Heart left ventricle (tissue), 16 donors: ENCODE measurements at places on chromosomes 4 and X. TPM values are rescaled to one million over a fixed set of nuclear protein-coding genes. Genes with fewer than 3 reads are reported as not detected.

- DNase-seq = no peak
These were observed 949.9 kb downstream of the TECRL start for GRCh38 chr4:63459329-63459728.

- peak; percentile 40 for DNase-seq
These were observed 57.0 kb upstream of the GPR78 start for GRCh38 chr4:8523175-8523574.

Gene OTUD6A
- not detected for polyA plus RNA-seq

DNA sequence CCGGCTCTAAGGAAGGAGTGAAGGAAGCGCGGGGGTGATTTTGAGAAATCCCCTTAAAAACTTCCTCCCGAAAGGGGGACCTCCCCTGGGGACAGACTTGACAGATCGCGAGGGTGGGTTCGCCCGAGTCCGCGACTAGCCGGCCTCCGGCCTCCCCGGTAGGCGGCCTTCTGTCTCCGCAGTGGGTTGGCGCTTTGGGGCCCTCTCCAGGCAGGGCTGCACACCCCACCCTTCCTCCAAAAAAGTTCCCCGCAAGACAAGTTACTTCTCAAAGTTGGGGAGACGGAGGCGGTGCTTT, 24.8 kb downstream of the HOPX start:
- DNase-seq = no peak

DNA sequence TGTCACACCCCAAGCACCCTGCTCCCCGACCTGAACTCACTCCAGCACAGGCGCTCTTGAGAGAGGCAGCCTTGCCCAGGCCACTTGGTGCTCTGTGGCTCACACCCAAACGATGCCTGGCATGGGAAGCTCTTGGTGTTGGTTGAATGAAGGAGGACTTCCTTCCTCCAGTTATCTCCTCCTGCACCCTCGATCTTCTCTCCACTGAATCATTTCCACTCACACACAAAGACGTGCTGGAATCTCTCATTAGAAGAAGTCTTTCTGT, 90.5 kb upstream of the TRIM2 start:
- no peak for DNase-seq

Gene OCRL
- 12.9 TPM for polyA plus RNA-seq

GRCh38 chr4:56531823-56532222, 26.2 kb downstream of the ARL9 start:
- DNase-seq = no peak

GRCh38 chr4:57116245-57116644, 6.1 kb upstream of the IGFBP7 start:
- no peak for DNase-seq

DNA sequence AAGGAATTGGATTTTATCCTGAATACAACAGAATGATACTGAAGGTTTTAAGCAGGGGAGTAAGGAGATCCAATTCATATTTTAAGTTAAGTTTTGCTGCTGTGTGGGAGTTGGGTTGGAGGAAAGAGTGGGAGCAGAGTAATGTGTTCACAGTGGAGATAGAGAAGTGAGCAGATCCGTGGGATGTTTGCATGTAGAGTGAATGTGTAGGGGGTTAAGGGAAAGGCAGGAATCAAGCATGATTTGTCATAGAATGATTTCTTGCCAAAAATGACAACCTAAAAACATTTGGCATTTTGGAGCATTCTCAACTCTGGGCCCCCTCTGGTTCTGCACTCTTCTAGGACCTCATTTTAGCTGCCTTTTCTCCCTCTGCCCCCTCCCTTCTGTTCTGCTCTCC, 76.6 kb downstream of the ARHGAP10 start:
- no peak for DNase-seq

Gene CASP6
- 4.4 TPM for polyA plus RNA-seq

GRCh38 chrX:154046031-154046781, 26.5 kb upstream of the IRAK1 start:
- DNase-seq = peak; percentile 63

GRCh38 chr4:183905081-183905592, at the start of gene STOX2:
STOX2 (plus strand) TSS chr4:183905307; CDS start chr4:183906791, 1,484 bp downstream.
- peak; percentile 91 for DNase-seq

DNA sequence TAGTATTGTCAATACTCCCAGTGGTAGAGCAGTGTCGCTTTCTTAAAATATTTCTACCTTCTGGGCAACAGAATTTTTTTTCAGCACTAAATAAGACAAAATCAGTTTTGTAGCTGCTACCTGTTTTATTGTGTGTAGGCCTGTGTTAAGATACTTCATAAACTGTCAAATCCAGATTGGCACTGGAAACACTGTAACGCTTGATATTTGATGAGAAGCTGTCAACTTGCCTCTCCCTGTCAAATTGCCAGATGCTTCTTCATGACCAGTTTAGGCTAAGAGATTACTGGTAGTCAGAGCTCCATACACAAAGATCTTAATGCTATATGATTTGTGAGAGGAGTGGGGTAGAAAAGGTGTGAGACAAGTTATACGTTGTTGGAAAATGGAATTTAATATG, 17.3 kb downstream of the TRAM1L1 start:
- DNase-seq = no peak

- DNase-seq = no peak
These were observed 39.1 kb downstream of the HAND2 start for GRCh38 chr4:173490817-173491528.

- DNase-seq = no peak
These were observed 85.9 kb downstream of the FIP1L1 start for GRCh38 chr4:53463340-53463739.

DNA sequence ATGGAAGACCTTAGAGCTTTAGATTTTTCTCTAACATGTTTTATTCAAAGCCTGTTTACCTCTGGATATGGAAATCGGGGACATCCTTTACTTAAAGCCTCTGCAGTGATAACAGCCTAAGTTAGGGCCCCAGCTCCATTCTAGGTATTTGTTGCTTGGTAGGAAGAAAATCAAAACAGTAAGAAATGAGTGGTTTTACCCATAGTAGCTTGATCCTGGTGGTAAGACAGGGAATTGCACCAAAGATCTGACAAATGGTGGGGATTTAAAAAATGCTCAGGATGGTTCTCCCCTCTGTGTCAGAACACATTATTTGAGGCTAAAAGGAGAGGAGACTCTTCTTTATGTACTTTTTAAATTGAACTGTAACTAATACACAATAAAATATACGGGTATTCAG, 52.4 kb downstream of the AFF2 start:
- DNase-seq = no peak

Gene APBB2
- 9.4 TPM for polyA plus RNA-seq

Gene ZNF141
- 3.0 TPM for polyA plus RNA-seq

DNA sequence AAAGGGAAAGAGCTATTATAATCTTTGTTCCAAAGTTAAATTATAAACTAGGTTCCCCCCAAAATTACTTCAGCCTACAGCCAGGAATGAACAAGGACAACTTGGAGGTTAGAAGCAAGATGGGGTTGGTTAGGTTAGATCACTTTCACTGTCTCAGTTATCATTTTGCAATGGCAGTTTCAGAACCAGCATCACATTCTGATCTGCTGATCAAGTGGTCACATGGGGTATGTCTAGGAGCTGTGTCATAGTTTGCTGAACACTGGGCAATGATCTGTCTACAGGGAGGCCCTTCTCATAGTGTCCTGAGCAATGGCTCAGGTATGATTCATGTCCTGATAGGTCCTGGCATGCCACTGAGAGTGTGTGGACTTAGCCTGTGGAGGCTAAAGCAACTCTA, 41.6 kb upstream of the XIAP start:
- DNase-seq = no peak

Gene DCAF8L1
- polyA plus RNA-seq = not detected

Gene RADX
- polyA plus RNA-seq = 1.4 TPM

Gene AFP
- polyA plus RNA-seq = not detected

DNA sequence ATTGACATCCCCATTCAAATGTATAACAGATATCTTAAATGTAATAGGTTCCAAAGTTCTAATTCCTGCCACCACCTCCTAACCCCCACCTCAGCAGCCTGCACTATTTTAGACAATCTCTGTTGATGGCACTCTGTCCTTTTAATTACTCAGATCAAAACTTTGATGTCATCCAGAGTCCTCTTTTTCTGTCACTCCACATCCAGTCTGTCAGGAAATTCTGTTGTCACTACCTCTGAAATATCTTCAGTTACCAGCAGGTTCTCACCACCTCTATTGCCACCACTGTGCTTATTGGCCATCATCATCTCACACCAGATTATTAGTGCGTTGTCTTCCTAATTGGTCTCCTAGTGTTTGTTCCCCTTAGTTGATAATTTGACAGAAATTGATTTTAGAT, 76.2 kb downstream of the PTPN13 start:
- DNase-seq = no peak

DNA sequence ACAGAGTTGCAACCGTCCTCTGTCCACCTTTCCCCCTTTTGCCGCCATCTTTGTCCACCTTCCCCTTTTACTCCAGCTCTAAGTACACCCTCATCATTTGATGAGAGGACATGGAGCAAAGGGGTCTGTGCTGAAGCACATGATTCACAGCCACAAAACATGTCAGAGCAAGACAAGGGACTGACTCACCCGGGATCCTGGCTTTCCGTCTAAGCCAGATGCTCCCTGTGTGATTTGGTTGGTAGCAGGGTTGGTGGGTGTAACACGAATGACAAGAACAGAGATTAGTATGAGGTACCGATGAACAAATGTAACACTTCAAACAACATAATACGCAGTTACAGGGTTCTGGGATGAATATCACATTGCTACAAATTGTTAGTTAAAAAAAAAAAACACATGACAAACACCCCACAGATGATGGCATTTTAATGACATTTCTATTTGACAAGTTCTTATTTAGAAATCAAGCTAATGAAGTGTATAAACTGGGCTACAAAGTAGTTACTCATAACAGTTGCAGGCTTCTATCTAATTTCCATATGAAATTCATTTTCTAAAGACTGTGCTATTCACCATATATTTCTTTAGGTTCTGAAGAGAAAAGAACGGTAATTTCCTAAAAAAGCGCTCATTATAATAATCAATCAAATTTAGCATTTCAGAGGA, 71.4 kb upstream of the ETNPPL start:
- no peak for DNase-seq

DNA sequence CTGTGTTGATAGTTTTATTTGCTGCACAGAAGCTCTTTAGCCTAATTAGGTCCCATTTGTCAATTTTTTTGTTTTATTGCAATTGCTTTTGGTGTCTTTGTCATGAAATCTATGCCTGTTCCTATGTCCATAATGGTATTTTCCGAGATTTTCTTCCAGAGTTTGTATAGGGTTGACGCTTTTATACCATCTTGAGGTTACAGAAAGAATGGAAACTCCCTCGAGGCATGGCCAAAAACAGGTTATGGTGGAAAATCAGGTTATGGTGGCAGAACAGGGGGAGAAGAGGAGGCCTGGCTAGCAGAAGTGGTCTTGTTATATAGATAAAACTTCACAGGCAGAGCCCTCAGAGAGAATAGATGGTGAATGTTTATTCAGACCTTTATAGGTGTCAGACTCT, 21.6 kb downstream of the OPHN1 start:
- DNase-seq = no peak

- DNase-seq = no peak
These were observed 625 bp downstream of the RTL9 start for GRCh38 chrX:110359273-110359672.

Gene GAGE12H
- not detected for polyA plus RNA-seq

- no peak for DNase-seq
These were observed 13.6 kb downstream of the AMTN start for GRCh38 chr4:70531981-70532380.

Gene XKRX
- not detected for polyA plus RNA-seq

- no peak for DNase-seq
These were observed 57.7 kb upstream of the TENM3 start for GRCh38 chr4:182185491-182185890.

DNA sequence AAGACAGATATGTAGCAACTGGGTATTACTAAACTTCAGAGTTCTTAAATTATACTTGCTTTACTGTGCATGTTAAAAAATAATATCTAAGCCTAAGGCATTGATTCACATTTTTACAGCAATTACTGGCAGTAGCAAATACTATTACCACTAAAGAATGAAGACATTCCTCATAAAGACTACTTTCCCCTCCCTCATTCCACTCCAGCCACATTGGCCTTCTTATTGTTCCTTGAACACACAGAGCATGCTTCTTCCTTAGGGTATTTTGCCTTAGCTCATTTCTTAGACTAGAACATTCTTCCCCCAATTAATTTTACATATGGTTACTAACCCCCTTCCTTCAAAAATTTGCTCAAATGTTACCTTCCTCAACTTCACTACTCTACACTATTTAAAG, 717.0 kb downstream of the CCSER1 start:
- no peak for DNase-seq
